ENCODE measurements at places on chromosomes 2 and 18. TPM values are rescaled to one million over a fixed set of nuclear protein-coding genes. Genes with fewer than 3 reads are reported as not detected.

GRCh38 chr2:220936641-220937197 lies 635.4 kb downstream of the EPHA4 start:
- H3K4me1 ChIP-seq = peaks cover 5% of the 10 kb centered on the region
- H3K27me3 ChIP-seq = no peaks in the 10 kb centered on the region
- no peak overlapping the region for H3K4me3 ChIP-seq
- DNase-seq = no peak

MYCN gene
- not detected for total RNA-seq

MYO7B gene
- 0.50 TPM for total RNA-seq

DNA sequence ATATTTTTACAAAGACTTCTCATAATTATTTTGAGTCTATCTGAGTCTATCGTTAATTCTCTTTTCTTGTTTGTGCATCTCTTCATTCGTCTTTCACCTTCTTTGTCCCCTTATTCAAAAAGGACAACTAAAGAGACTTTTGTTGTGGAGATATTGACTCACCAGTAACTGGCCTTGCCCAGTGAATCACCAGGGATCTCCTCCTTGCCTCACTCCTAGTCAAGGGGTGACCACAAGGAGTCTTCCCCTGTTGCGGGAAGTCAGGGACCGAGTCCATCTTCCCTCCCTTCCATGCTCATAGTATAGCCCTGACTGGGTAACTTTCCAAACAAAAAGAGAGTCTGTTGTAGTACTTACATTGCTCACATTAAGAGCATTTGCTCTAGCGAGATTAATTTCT lies 158.9 kb downstream of the NEB start:
- H3K4me3 ChIP-seq = no peak overlapping the region
- H3K27ac ChIP-seq = no peak overlapping the region
- no peaks in the 10 kb centered on the region for H3K4me1 ChIP-seq
- H3K27me3 ChIP-seq = no peaks in the 10 kb centered on the region

DNA sequence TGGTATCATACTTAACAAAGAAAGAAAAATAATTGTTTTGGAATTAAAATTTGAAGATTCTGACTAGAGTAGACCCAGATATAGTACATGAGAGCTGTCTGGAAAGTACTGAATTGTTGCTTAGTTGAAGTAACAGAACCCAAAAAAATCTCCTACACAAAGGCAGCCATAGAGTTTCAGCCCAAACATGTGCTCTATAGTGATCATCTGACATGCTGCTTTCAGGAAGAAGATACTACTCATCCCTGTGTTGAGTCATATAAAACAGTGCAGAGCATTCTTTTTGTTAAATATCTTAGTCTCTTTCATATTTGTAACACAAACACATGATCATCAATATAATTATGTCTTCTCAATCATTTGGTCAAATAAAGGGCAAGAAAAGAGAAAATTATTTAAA lies 84.8 kb upstream of the PTPRM start:
- no peak overlapping the region for H3K4me3 ChIP-seq
- H3K27me3 ChIP-seq = no peaks in the 10 kb centered on the region
- no peaks in the 10 kb centered on the region for H3K4me1 ChIP-seq
- DNase-seq = no peak
- no peak overlapping the region for H3K27ac ChIP-seq

DLGAP1 gene
- total RNA-seq = 0.51 TPM

UBE2E3 gene
- total RNA-seq = 41.4 TPM

DNA sequence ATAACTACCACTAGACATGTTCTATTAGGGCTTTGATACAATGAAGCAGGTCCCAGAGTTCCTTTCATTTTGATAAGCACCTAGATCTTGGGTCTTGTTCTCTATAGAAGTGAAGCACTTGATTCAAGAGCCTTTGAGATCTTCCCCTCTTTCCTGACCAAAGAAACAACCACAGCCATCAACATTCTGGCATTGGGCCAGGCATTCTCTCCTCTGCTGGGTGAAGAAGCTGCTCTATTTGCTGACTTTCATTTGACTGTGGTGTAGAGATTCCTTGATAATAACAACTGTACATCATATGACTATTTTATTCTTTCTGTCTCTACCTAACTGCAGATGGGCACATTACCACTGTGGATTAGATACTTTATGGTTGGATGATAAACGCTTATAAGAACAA lies 96.6 kb upstream of the LYPD1 start:
- H3K4me3 ChIP-seq = no peak overlapping the region
- no peak overlapping the region for H3K27ac ChIP-seq
- no peaks in the 10 kb centered on the region for H3K27me3 ChIP-seq
- no peak for DNase-seq
- H3K4me1 ChIP-seq = no peaks in the 10 kb centered on the region

DNA sequence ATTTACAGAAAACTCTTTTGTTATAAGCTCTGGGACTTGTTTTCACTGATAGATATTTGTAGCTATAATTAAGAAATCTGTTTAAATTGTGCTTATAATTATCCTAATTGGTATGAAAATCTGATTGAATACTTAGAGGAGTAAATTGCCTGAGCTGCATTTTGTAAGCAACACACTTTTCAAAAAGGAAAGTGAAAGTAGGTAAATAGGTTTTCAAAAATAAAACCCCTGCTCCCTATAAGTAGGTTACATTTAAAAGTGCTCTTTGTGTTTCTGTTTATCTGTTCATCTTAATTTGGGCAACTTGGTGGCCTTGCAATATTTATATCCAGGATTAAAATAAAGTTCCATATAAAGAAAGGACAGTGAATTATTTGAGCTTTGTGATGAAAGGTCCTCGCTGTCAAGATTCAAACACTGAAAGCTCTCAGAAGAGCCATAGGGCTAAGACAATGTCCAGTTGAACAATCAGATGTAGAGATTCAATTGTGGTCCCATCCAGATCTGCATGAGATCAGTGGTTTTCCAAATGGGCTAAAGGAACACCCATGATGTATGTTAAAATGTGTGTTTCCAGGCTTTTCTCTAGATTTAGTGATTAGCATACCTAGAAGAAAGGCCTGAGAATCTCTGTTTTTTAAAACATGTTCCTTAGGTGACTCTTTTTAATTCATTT lies 371.6 kb downstream of the RPRM start:
- H3K36me3 ChIP-seq = no peaks in the 10 kb centered on the region
- peak overlapping the region; percentile 73 for H3K4me3 ChIP-seq
- peaks cover 7% of the 10 kb centered on the region for H3K27me3 ChIP-seq
- DNase-seq = no peak

FHL2 gene
- total RNA-seq = 2.2 TPM

DIS3L2 gene
- 28.8 TPM for total RNA-seq

DCAF17 gene
- 35.1 TPM for total RNA-seq

DNA sequence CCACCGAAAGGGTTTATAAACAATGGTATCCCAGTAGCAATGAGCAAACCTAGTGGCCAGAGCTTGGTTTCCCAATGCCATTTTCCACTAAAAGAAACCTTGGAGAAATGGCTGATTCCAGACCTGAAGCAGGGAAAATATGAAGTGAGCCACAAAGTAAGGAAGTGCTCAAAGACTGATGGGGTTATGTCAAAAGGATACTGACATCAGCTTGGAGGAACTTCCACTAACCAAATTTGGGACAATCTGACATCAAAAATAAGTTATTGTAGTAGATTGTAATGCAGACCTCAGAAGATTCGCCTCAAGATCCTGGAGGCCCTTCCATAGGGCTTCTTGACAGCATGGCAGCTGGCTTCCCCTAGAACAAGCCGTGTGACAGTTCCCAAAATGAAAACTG lies 79.4 kb upstream of the SP3 start:
- H3K27ac ChIP-seq = no peak overlapping the region
- H3K27me3 ChIP-seq = peaks cover 5% of the 10 kb centered on the region
- peaks cover 9% of the 10 kb centered on the region for H3K4me1 ChIP-seq
- no peaks in the 10 kb centered on the region for H3K36me3 ChIP-seq
- no peak for DNase-seq

GRCh38 chr2:20064421-20064820 lies 13.0 kb upstream of the LAPTM4A start:
- H3K27me3 ChIP-seq = no peaks in the 10 kb centered on the region
- no peak for DNase-seq
- H3K4me1 ChIP-seq = peaks cover 10% of the 10 kb centered on the region
- no peak overlapping the region for H3K27ac ChIP-seq

LYPD6 gene
- total RNA-seq = not detected

DNA sequence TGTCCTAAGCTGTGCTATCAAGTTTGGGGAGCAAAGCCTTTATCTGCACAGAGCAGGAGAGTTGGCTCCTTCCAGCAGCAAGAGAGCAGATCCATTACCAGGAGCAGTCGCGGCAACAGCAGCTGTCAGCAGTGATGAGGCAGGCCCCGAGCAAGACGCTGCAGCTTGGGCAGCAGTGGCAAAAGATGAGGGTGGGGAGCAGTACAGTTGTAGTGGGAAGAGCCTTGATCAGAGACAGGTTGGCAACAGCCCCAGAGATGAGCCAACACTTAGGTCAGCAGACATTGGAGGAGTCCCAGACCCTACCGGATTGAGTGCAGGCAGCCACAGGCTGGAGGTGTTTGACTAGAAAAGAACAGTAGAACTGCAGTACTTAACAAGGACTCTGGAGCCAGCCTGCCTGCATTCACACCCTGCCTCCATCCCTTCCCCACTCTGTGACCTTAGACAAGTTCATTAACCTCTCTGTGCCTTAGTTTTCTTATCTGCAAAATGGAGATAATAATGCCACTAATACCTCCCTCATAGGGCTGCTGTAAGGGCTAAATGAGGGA lies 117.1 kb upstream of the SERTAD2 start:
- no peak for DNase-seq
- peaks cover 1% of the 10 kb centered on the region for H3K36me3 ChIP-seq
- H3K27me3 ChIP-seq = peaks cover 13% of the 10 kb centered on the region
